Keratinocyte (primary cell): ENCODE measurements at places on chromosomes 3 and 15.
A peak's percentile ranks its signal among the peaks of the same experiment; 100 is the strongest.

DNA sequence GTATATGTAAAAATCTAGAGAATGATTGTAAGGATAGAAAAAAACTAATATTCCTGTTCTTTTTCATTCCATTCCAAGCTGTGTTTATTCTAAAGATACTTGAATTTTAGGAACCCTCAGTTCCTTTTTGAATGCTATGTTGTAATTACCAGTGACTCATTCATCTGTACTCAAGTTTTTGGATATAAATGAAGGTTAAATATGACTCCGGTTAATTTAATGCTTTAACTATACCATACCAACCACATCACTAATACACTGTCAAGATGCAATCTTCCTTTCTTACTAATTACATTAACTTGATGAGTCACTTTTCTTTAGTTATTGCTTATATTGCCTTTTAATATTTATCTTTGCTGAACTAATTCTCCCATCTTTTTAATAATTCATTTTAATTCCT, 68.8 kb upstream of the ZNF148 start:
- DNase-seq: peak; percentile 48

DNA sequence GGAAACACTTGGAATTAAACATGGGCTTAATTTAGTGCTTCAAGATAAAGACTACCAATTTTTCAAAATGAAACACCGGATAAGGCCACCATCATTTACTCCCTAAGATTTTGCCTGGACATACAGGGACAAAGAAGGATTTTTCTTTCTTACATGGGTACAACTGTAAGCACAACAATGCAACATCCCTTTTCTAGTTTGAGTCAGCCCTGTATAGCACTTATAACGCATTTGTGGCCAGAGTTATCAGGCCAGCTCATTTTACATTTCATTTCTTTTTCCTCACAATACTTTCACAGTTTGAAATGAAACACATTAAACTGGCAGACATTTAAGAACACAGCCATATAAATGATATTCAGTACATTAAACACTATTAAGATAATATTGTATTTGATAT, 9.8 kb upstream of the SUCNR1 start:
- DNase-seq: no peak

- no peak for DNase-seq
Measured at GRCh38 chr15:66293419-66294156, at the start of gene DIS3L. TSS of gene DIS3L (plus strand) at chr15:66293568. CDS start at chr15:66293597, 29 bp downstream.

- peak; percentile 60 for DNase-seq
Measured at GRCh38 chr15:63476229-63476632, 28.2 kb upstream of the USP3 start.

DNA sequence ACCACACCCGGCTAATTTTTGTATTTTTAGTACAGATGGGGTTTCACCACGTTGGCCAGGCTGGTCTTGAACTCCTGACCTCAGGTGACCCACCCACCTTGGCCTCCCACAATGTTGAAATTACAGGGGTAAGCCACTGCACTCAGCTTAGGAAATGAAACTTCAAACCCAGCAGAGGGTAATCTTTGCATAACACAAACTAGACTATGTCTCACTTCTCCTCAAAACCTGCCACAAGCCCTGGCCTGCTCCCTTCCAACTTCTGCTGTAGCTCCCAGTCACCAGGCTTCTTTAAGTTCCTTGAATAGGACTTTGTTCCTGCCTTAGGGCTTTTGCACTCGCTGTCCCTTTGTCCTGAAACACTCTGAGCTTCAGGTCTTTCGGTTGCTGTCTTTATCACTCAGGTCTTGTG, 39.2 kb upstream of the SEMA4B start:
- no peak for DNase-seq
